ENCODE measurements at places on chromosomes 2 and 18.

DNA sequence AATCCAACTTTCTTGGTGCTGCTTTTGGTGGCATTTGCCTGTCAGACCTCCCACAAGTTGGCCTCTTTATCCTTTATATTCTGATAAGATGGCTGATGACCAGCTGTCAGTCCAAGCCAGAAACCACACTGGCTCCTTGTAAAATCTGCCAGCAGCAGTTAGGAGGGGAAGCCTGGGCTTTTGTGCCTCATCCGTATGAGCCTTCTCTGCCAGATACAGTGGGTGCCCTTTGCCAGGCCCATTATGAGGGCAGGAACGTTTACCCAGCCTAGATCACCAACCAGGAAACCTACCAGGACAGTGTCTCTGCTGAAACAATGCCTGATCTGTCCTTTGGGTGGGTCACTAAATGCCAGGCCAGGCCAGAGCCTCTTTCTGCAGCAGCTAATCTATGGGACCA lies 202.9 kb upstream of the SP5 start:
- DNase-seq: no peak

DNA sequence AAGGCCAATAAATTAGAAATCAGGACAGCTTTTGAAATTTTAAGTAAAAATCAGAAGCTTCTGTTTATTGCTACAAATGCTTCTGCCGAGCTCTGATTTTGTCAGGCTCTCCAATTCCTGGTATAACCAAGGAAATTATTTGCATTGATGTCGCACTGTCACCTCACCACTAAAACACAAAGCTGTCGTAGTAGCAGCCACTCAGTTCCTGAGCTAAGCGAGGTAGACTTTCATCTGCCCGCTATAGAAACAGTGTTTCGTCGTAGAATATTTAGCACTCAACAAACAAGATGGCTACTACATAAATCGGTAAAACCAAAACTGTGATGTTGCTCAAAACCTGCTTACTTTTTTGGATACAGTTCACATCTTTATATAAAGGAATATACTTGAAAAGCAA lies 141.3 kb upstream of the FOSL2 start:
- DNase-seq: no peak

DNA sequence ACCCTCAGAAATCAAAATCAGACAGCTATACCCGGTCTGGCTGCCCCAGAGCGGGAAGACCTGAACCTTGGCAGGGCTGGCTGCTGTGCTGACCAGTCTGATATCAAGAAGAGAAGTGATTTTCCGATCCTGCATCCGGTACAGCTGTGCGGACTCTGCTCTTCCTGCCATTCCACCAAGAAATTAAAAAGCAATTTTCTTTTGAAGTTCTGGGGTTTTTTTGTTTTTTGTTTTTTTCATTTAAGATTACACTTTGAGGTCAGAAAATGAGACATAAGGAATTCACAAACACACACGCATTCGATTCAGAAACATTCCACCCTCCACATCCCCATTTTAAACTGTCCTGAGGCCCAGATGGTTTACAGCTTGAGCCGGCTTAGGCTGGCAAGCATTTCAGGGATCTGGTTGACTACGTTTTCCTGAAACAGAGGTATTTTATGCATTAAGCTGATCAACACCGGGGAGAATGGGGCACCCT lies 156.5 kb downstream of the COL6A3 start:
- DNase-seq: no peak

DNA sequence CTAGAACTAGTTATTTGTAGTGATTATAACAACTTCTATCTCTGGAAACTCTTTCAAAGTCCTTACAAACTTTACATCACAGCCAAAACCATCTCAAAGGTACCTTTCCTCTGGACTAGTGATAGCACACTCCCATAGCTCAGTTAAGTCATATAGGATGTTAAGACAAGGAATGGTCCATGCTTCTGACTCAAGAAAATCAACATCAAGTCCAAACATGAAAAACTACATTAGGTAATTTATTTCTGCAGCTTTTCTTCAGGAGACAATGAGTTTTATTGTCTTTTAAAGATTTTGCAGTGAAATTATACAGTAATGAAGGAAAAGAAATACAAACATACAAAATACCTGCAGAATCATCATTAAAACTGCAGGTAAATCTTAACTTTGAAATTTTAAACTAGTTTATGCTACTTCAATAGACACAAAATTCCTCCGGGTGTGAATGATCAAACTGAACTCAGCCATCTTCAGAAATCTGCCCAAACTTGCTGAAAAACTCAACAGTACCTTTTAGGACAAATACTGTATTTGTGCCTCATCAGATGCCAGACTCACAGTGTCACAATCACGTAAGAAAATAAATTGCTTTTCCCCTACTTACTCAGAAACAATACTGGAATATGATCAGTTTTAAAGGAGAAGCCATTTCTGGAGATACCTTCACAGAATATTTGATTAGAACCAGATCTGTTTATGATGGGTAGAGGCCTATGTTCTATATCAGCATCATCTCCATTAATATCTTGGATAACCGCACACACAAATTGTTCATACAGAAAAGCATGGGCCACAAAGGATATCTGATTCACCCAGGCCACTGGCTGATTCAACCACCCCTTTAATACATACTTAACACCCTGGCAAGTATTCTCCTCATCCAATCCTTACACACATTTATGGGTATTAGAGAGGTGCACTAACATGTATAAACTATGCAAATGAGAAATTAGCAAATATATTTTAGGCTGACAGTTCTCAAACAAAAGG lies 2.6 kb downstream of the TMEM131 start:
- DNase-seq: no peak

DNA sequence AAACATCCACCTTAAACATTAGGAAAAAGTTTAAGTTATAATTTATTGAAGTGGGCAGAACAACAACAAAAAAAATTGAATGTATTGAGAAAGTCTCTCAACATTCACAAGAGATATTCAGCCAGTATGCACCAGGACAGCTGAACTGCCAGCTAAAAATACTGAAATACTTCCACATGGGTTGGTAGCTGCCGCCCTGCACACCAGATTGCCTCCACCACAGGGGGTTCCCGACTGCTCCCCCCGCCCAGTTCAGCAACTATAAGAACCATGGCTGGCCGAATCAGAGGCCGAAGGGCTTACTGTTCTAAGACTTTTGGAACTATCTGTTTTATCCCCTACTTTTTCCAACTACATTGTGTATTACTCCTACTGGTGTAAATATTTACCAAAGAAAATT lies 150.0 kb upstream of the LRP1B start:
- DNase-seq: no peak

- DNase-seq: no peak
Observed at GRCh38 chr2:191318729-191319078, 73.5 kb downstream of the MYO1B start.

GRCh38 chr2:26235089-26235488 lies 9.3 kb downstream of the HADHA start:
- peak; percentile 23 for DNase-seq

DNA sequence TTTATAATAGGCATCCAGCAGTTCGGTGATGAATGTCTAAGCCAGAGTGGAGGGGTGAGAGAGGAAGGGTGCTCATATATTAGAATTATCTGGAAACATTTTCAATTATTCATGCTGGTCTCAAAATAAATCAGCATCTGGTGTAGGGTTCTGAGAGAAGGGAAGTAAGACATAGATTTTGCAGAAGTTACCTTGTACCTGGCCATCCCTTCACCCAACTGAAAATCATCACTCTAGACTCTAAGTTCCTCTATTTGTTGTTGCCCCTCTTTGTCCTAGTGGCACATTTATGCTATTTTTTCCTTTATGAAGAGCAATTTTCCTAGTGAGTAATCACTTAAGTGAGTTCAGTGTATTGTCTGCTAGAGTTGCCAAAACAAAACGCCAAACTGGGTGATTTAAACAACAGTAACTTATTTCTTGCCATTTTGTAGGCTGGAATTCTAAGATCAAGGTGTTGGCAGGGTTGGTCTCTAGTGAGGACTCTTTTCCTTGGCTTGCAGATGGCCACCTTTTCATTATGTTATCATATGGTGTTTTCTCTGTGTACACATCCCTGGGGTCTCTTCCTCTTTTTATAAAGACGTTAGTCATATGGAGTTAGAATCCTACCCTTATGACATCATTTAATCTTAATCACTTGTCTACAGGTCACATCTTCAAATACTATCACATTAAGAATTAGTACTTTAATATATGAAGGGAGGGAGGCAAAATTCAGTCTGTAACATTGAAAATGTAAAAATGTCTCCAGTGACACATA lies 129.9 kb upstream of the KLHL14 start:
- DNase-seq: no peak

Data from hematopoietic multipotent progenitor cell treated with erythropoietin and hydrocortisone succinate and interleukin-3 and kit ligand, for 8 days (in vitro differentiated cells).